Left lobe of liver (tissue), 2 donors: ENCODE measurements at places on chromosomes 1 and 21. TPM values are rescaled to one million over a fixed set of nuclear protein-coding genes. Genes with fewer than 3 reads are reported as not detected.

The CR1L gene
- 0.43 TPM for total RNA-seq

The S100A7 gene
- total RNA-seq, result not detected

The STXBP3 gene
- 16.2 TPM for total RNA-seq

The MYOM3 gene
- 0.08 TPM for total RNA-seq

The FMO2 gene
- total RNA-seq, result 8.1 TPM

The CELA3B gene
- total RNA-seq, result 7.4 TPM

The OR2T11 gene
- not detected for total RNA-seq

The ZP4 gene
- total RNA-seq, result not detected

The RNU1-4 gene
- total RNA-seq, result 1,159 TPM

The FCGR1A gene
- 1.1 TPM for total RNA-seq

The SLC30A2 gene
- total RNA-seq, result 0.33 TPM

The HHIPL2 gene
- total RNA-seq, result not detected

The YARS1 gene
- total RNA-seq, result 38.4 TPM

The ADCY10 gene
- total RNA-seq, result 5.5 TPM

The TP73 gene
- total RNA-seq, result 0.08 TPM

The AIRE gene
- not detected for total RNA-seq

The MACF1 gene
- 89.9 TPM for total RNA-seq

The MSH4 gene
- 0.08 TPM for total RNA-seq

The NEGR1 gene
- 0.20 TPM for total RNA-seq

The MEF2D gene
- 17.5 TPM for total RNA-seq

The HAO2 gene
- 206 TPM for total RNA-seq

The DISP1 gene
- 3.4 TPM for total RNA-seq

The NUAK2 gene
- total RNA-seq, result 1.7 TPM

The NUP210L gene
- 0.10 TPM for total RNA-seq

The KIAA1614 gene
- total RNA-seq, result 0.13 TPM

- DNase-seq, result no peak
These were observed 31.7 kb upstream of the MAN1A2 start for GRCh38 chr1:117335376-117336086.

- DNase-seq, result peak; percentile 83
These were observed 10.0 kb upstream of the FAAP20 start for GRCh38 chr1:2204415-2205190.

- DNase-seq, result no peak
These were observed 559 bp upstream of the MTARC2 start for GRCh38 chr1:220747437-220748088.

DNA sequence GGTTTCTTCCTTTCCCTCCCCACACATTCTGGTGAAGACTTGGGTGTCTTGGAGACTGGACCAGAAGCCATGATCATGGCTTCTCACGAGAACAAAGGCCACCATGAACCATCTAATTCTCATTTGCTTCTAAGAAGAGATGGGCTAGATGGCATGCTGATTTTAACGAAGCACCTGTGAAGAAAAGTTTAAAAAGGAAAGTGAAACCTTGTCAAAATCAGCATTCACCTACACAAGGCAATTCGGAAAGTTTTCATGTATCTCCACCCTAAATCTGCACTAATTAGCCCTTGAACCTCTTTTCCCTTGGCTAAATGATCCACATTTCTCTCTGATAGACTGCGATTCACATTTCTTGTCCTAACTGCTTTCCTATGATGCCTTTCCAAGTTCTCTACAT lies 114.3 kb upstream of the RAVER2 start:
- DNase-seq, result no peak

GRCh38 chr21:39915881-39916280 lies 48.6 kb downstream of the PCP4 start:
- no peak for DNase-seq

- no peak for DNase-seq
These were observed 10.7 kb downstream of the EXTL2 start for GRCh38 chr1:100883963-100884362.

- DNase-seq, result no peak
These were observed 49.4 kb upstream of the PPP2R5A start for GRCh38 chr1:212235857-212236256.

DNA sequence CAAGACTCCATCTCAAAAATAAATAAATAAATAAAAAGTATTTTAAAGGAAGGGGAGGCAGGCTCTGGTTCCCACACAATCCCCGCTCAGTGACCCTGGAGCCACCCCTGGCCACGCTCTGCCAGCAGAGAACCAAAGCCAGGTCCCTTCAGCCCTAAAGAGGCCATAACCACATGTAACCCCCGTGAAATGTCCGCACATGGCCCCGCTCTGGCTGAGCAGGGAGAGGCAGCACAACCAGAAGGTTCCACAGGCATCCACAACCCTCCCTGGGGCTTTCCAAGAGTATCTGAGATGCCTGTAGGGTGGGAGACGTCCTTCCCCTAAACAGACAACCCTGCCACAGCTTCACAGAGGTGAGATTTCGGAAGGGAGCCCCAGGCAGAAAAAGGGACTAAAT lies 1.4 kb upstream of the ARF1 start:
- no peak for DNase-seq

GRCh38 chr1:8910331-8910730 lies 31.8 kb upstream of the ENO1 start:
- DNase-seq, result no peak

GRCh38 chr1:160161965-160162705 lies 10.7 kb downstream of the ATP1A4 start:
- no peak for DNase-seq

- no peak for DNase-seq
These were observed 27.2 kb downstream of the HSPG2 start for GRCh38 chr1:21909787-21910503.

DNA sequence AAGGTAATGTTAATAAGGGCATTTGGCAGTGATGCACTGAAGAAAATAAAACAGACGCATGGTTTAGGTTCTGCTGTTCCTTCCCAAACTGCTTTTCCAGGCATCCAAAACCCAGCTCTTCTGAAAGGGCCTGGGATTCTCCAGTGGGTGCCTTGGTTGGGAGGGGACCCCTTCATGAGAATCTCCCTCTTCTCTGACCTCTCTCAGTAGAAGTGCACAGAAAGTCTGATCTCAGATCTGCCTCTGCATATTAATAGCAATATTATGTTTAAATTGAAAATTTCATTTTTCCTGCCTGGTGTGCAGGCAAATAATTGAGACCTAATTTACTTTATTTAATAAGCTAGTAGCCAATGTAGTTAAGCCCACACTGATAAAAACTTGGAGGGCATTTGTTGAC lies 260.6 kb downstream of the CAMTA1 start:
- DNase-seq, result no peak

DNA sequence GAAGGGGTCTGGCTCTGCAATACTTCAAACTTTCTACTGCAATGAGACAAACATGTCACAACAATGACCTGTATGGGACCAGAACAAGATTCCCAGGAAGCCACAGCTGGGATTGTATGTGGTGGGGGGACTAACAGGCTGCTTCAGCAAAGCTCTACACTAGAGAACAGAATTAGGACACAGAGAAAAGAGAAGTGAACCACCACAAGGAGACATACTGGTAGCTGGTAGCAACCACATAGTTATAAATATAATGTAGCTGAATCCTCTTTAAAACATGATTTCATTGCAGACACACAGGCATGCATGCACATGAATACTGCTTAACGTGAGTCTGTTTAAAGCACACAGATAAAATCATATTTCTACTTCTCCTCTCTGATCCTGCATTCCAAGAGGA lies 3.5 kb upstream of the ILDR2 start:
- no peak for DNase-seq

DNA sequence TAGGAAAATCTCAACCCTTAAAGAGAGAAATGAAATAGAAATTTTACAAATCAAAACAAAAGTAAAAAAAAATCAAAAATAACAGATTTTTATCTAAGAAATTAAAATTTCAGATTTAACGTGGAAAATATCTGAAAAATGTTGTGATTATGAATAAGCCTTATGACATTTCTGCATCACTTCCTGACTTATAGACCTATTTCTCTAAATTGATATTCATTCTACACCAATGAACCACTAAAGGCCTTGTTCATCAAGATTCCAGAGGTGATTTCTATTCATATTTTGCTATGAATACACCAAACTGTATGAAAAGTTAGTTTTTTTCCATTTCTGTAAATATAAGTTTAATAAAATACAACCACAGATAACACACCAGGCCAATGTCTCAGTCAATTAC lies 261.5 kb downstream of the SMYD3 start:
- DNase-seq, result no peak

GRCh38 chr1:119544165-119544762 lies 37.3 kb downstream of the HSD3B1 start:
- no peak for DNase-seq

- DNase-seq, result no peak
These were observed 17.4 kb downstream of the DNM3 start for GRCh38 chr1:171858696-171859095.

GRCh38 chr1:7885513-7886404 lies 32.9 kb upstream of the UTS2 start:
- no peak for DNase-seq

GRCh38 chr1:3064901-3065300 lies 4.1 kb upstream of the PRDM16 start:
- no peak for DNase-seq

GRCh38 chr1:196078691-196079090 lies 529.5 kb downstream of the KCNT2 start:
- DNase-seq, result no peak

GRCh38 chr1:190935925-190936324 lies 458.3 kb upstream of the BRINP3 start:
- DNase-seq, result no peak

- DNase-seq, result no peak
These were observed 24.8 kb downstream of the ATPAF1 start for GRCh38 chr1:46643368-46643775.

GRCh38 chr1:9338397-9339246 lies 45.9 kb downstream of the SPSB1 start:
- no peak for DNase-seq

- DNase-seq, result no peak
These were observed 136.1 kb downstream of the SIPA1L2 start for GRCh38 chr1:232493869-232494268.

GRCh38 chr21:36701756-36702621 lies 3.1 kb downstream of the SIM2 start:
- no peak for DNase-seq

DNA sequence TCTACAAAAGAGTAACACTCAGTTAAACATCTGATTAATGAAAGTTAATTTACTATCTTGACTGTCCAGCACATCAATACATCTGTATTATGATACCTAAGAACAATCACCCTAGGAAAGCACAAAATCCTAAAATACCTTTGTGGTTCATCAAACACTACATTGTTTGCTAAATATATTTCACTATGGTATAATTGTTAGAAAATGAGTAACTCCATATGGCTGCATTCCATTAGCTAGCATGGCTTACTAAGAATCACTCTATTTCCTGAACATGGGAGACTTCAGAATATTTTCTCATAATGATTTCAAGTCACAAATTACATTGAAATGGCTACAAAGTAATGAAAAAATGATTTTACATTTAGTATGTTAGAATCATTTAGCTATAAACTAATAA lies 12.5 kb downstream of the TRMT1L start:
- DNase-seq, result no peak
